ENCODE measurements at places on chromosomes 7 and 10.
A peak's percentile ranks its signal among the peaks of the same experiment; 100 is the strongest.

DNA sequence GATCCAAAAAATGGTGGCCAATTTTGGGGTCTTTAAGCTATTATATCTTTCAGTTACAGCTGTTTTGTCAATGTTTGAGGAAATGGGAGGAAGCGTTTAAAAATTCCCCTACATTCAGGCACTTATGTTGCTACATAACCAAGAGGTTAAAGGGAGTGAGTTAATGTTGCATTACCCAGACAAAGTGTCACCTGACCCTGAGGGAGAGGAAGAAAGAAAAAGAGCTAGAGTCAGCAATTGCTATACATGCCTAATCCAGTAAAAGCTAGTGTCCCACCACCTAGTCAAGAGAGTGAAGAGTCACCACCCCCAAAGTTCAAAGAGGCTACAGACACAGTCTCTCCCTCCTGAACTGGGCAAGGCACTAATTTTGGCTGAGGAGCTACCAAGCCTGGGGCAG is 69.5 kb upstream of the ZNF92 start:
- no peak for DNase-seq

GRCh38 chr10:113716109-113716910 is 35.2 kb upstream of the PLEKHS1 start:
- DNase-seq, result no peak

DNA sequence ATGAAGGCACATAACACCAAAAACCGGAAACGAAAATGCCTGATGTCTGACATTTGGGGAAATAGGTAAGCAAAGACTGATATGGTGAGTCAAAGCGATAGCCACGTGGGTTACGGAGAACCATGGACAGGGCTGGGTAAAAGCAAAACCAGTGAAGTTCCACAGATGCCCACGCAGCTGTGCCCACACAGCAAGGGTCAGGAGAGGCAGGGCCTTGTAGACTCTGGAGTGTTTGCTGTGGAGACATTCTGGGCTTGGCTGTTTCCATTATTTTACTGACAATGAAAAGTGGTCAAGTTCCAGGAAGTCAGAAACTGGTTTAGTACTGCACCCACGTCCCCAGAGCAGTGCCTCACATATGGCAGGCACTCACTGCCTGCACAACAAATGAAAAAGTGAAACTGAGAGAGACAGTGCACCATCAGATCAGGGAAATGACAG is 148.7 kb downstream of the ZMYND11 start:
- peak; percentile 46 for DNase-seq

- peak; percentile 47 for DNase-seq
Observed at GRCh38 chr7:133230591-133231194, 22.2 kb upstream of the EXOC4 start.

DNA sequence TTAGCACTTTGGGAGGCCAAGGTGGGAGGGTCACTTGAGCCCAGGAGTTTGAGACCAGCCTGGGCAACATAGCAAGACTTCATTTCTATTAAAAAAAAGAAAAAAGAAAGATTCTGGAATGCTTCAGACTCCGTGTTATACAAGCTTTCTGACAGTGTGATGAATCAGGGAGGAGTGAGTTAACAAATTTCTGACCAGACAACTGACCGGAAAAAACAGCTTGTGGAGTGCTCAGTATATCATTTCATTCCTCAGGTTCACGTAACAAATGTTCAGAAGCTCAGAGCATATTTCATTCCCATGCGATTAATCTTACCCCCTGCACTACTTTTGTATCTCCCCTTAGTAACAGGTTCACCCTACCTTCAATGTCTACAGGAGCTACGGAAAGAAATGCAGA is 28.6 kb upstream of the TNPO3 start:
- DNase-seq, result no peak

- no peak for DNase-seq
Observed at GRCh38 chr10:109765838-109766237, 157.5 kb downstream of the XPNPEP1 start.

- no peak for DNase-seq
Observed at GRCh38 chr7:138226001-138226476, 149.8 kb downstream of the AKR1D1 start.

GRCh38 chr7:69448071-69448470 is 150.2 kb upstream of the AUTS2 start:
- no peak for DNase-seq

GRCh38 chr10:133179651-133180050 is 19.6 kb downstream of the KNDC1 start:
- no peak for DNase-seq

- DNase-seq, result no peak
Observed at GRCh38 chr7:47336472-47337425, 245.2 kb downstream of the TNS3 start.

DNA sequence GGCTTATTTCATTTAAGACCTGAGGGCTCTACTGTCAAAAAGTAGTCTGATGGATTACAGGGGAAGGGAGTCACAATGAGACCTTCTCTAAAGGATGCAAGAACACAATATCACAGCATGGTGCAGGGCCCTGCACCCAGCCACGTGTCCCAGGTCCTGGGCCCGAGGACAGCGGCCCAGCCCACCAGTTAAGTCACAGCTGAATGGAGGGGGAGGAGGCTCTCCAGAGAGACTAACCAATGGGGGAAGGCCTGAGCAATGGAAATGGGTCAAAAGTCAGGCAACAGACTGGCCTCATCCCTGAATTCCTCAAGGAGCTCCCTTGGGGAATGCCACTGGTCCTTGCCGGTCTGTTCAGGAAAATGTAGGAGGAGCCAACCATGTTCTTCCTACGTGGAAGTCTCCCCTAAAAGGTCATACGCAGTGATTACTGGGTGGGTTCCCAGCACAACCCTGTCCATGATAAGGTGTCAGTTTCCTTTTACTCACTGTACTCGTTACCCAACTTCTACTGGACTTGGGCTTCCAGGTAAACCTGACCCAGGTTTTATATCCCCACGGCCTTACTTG is 28.3 kb downstream of the CCDC3 start:
- no peak for DNase-seq

GRCh38 chr7:55073051-55073511 is 54.3 kb downstream of the EGFR start:
- DNase-seq, result no peak

GRCh38 chr10:49407552-49408137 is 11.8 kb upstream of the DRGX start:
- DNase-seq, result peak; percentile 70

DNA sequence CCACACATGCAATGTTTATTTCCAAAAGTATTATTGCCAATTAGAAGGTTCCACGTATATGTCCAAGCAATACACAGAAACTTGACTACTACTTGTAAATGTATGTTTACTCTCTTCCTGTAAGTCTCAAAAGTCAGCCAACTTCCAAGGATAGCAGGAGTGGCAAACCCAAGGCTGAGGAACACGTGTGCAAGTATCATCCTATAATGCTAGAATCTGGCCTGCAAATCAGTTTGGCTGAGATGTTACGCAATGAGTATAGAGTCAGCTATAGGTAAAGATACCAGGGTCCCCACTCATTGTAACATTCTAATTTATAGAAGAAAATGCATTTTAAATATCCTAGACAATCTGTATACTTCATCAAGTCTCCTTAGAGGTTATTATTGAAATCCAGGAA is 34.7 kb downstream of the CYTH3 start:
- DNase-seq, result no peak

DNA sequence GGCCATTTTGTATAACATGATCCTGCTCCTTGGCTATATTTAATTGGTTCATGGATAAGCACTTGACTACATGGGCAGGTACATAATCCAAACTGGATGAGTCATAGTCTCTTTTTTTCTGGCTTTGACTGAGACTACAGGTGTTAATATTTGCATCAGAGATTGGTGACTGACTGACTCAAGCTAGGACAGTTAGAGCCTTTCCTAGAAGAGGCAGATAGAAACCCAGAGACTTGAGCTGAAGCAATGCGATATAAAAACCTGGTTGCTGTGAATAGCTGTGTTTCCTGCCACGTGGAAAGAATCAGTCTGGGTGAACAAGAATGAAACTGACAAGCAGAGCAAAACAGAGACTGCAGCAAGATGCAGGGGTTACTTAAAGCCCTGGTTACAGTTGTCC is 81.0 kb downstream of the SAMD9 start:
- DNase-seq, result peak; percentile 59

GRCh38 chr7:19728716-19729115 is 19.9 kb upstream of the POLR1F start:
- DNase-seq, result no peak

DNA sequence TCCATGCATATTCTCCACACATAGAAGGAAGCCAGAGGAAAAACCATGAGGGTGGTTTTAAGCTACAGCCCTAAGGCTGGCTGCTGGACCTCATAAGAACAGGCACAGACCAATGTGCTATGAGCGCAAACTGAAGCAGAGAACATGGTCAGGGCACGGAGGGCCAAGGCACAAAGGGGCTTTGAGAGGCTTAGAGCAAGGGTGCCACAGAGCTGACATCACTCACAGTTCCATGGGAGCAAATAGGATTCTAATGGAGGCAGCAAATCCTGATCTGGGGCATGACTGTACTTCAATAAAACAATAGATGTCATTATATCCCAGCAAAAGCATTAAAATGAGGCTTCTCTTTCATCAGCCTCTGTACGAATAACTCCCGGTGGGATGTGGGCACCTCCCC is 162.4 kb downstream of the COBL start:
- no peak for DNase-seq

- no peak for DNase-seq
Observed at GRCh38 chr7:130092598-130092997, 22.3 kb downstream of the KLHDC10 start.

GRCh38 chr7:124201768-124202349 is 169.0 kb upstream of the TMEM229A start:
- DNase-seq, result no peak

DNA sequence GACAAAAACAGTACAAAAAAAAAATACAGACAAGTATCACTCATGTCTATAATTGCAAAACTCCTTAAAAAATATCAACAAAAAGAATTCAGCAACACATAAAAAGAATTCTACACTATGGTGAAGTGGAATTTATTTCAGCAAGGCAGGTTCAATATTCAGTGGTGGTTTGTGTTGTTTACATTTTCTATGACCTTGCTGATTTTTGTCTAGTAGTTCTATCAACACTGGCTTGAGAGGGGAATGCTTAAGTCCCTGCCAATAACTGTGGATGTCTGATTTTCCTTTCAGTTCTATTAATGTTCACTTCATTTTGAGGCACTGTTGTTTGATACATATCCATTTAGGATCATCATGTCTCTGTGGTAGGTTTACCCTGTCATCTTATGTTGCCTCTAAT is 58.5 kb downstream of the CADPS2 start:
- DNase-seq, result no peak

DNA sequence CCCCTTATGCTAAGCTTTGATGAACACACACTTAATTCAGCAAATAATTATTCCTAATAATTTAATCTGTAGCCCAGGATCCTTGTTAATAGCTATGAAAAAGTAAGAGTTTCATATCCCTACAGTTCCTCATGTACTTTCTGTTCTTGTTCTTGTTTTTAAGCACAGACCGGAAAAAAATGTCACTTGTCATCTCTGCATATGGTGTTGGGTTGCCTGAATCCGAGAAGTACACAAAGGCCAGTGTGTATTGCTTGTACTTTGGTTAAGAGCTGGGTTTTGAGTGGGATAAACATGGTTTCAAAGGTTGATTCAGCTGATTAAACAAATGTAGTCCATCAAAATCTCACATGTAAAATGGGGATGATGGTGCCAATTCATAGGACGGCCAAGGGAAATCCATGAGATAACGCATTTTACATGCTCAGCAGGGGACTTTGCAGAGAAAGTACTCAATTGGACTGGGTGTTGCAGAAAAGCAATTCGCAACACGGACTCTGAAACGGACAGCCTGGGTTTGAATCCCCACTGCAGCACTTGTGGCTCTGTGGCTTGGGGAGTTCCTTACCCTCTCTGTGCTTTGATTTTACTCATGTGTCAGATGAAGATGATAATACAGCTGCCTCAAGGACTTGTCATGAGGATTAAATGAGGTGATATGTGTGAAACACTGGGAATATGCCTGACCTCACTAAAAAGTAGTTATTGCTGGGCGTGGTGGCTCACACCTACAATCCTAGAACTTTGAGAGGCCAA is 71.7 kb downstream of the MAP3K8 start:
- DNase-seq, result no peak

DNA sequence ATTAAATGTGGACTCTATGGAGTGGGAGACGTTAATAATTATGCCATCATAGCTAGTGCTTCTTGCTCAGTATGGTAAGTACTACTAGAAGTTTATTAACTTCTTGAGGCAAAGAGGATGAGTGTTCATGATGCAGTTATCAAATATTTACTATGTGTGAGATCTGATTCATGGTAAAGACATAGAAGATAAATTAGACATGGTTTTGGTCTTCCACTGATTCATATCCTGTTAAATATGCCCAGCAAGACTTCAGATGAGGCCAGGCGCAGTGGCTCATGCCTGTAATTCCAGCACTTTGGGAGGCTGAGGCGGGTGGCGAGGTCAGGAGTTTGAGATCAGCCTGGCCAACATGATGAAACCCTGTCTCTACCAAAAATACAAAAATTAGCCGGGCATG is 547.1 kb upstream of the ANKRD30A start:
- DNase-seq, result no peak

GRCh38 chr10:125392609-125393008 is 232.2 kb upstream of the CTBP2 start:
- no peak for DNase-seq

DNA sequence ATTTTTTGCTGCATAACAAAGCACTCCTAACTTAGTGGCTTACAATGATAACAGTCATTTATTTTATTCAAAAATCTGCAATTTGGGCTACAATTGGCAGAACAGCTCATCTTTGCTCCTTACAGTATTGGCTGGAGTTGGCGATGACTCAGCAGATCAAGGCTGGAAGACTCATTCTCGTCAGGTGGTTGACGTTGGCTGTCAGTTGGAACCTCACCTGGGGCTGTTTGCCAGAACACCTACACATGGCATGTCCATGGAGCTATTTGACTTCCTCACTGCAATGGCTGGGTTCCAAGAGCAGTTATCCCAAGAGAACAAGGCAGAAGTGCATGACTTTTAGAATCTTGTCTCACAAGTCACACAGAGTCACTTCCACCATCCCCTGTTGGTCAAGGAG is 75.1 kb downstream of the NOD1 start:
- DNase-seq, result no peak

GRCh38 chr10:89431977-89432376 is 17.6 kb downstream of the IFIT5 start:
- no peak for DNase-seq

GRCh38 chr10:46222364-46222935 is 64.3 kb upstream of the ANTXRL start:
- DNase-seq, result no peak

DNA sequence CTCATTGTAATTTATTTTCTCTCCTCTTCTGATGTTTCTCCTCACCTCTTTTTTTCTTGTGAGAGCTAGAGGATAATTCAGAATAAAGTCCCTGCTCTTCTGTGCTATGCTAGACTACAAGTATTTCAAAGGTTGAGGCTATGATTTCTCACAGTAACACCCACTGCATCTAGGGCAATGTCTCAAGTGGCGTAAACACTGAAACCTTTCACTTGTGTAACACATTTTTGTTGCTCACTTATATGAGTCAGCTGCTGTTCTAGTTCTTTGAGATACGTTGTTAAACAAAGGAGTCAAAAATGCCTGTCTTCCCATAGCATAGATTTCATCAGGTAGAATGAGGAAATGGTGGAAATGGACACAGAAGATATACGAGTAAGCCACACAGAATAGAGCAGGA is 305.1 kb upstream of the PITRM1 start:
- DNase-seq, result no peak

- no peak for DNase-seq
Observed at GRCh38 chr10:42958142-42958868, 118.6 kb upstream of the RET start.

- DNase-seq, result no peak
Observed at GRCh38 chr10:116848944-116849247, 403 bp upstream of the ENO4 start.

Data from activated T-cell treated with anti-CD3 and anti-CD28 coated beads, Interleukin-2, amount 50 U/mL, for 72 hours (primary cell).